Heart right ventricle (tissue), 16 donors: ENCODE measurements at places on chromosomes 6 and 20. TPM values are rescaled to one million over a fixed set of nuclear protein-coding genes. Genes with fewer than 3 reads are reported as not detected.

The PRKN gene
- 27.1 TPM for total RNA-seq

The SNTA1 gene
- 150 TPM for total RNA-seq

The UQCC2 gene
- 328 TPM for total RNA-seq

The GSS gene
- 33.2 TPM for total RNA-seq

The MOG gene
- total RNA-seq = 2.6 TPM

GRCh38 chr20:62132421-62132820 is 10.1 kb downstream of the LSM14B start:
- peaks cover 100% of the 10 kb centered on the region for H3K36me3 ChIP-seq
- H3K4me1 ChIP-seq = peaks cover 24% of the 10 kb centered on the region
- no peaks in the 10 kb centered on the region for H3K27me3 ChIP-seq
- H3K27ac ChIP-seq = peak overlapping the region; percentile 80

DNA sequence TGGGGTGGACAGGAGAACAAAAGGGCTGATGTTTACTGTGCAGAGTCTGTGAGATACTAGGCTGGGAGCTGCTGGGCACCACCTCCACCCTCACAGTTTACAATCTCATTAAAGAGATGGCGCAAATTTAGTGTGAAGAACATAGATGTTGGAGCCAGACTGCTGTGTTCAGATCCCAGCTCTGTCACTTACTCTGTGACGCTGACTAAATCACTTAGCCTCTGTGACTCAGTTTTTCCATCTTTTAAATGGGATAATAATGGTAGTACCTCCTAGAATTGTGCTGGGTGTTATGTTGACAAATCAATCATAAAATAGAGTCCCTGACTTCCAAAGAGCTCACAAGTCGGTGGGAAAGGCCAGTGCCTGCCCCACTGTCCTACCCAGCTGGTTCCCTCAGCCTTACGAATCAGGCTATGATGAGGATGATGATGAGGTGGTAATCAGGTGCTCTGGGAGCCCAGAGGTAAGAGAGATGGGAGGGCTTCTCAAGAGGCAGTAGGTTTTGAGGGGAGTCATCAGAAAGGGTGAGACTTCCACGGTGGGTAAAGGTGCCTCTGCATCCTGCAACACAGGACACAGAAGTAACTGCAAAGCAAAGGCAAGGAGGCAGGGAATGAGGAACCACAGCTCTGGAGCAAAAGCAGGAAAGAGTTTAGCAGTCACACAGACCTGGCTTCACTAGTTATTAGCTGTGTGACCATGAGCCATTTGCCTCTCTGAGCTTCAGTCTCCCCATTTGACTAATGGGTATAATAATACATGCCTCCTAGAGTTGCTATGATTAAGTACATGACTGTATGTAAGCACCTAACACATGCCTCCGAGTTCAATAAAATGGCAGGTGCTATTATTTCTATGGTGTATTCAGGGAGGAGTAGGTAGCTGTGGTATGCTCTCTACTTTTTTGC is 8.9 kb downstream of the FYN start:
- no peak overlapping the region for H3K27ac ChIP-seq
- H3K4me3 ChIP-seq = no peak overlapping the region
- peaks cover 72% of the 10 kb centered on the region for H3K4me1 ChIP-seq
- no peak for DNase-seq
- no peaks in the 10 kb centered on the region for H3K27me3 ChIP-seq

GRCh38 chr20:53124803-53125202 is 152.6 kb downstream of the TSHZ2 start:
- H3K4me1 ChIP-seq = no peaks in the 10 kb centered on the region
- no peaks in the 10 kb centered on the region for H3K27me3 ChIP-seq
- H3K27ac ChIP-seq = no peak overlapping the region
- no peaks in the 10 kb centered on the region for H3K36me3 ChIP-seq
- H3K4me3 ChIP-seq = no peak overlapping the region
